Fibroblast of the conjunctiva (primary cell): ENCODE measurements at places on chromosomes 3 and 15.

GRCh38 chr3:17357035-17357710 is 385.3 kb downstream of the TBC1D5 start:
- no peak for DNase-seq

DNA sequence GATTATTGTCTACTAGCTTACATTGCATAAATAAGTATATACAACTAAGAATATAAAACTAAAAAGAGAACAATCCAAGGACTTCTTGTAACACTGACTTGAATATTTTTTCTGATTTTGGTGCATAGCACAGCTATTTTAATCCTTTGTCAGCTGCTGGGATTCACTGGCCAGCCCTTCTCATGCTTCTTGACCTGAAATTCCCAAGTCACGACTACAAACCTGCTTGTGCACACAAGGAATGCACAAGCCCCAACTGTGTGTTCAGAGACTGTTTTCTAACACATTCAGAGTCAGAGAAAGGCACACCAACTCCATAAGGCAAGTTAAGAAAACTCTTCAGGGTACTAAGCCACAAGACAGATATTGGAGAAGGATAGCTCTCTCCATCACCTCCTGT is 80.9 kb downstream of the TNIK start:
- no peak for DNase-seq

DNA sequence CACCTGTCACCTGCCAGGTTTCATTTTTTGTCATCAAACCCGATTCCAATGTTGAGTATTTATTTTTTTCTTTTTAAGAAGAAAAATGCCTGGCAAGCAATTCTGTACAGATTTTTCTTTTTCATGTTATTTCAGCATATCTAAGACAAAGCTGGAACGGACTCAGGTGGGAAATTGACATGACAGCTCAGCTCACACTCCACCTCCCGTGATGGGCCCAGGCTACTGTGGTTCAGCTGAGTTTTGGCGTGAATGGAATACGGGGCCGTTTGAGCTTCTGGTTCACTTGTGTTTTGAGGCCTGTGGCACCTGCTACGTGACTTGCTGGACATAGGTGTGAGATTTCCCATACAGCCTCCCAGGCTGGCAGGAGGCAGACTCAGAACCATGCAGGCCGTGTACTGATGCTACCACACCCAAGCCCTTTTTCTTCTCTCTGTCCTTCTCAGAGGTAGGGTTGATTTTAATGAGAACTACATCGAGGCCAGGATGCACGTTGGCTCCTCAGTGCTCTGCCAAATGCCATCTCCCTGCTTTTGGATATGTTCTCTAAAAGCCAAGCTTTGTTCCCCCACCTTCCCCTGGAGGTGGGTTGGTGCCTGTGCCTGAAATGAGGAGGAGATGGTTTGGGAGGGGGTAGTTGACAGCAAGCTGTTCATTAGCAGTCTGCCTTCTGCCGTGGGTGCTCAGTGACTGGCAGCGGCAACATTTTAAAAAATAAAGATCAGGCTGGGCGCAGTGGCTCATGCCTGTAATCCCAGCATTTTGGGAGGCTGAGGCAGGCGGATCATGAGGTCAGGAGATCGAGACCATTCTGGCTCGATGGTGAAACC is 48.7 kb downstream of the TRAK1 start:
- no peak for DNase-seq

GRCh38 chr3:36219398-36219797 is 160.9 kb upstream of the STAC start:
- DNase-seq = no peak

DNA sequence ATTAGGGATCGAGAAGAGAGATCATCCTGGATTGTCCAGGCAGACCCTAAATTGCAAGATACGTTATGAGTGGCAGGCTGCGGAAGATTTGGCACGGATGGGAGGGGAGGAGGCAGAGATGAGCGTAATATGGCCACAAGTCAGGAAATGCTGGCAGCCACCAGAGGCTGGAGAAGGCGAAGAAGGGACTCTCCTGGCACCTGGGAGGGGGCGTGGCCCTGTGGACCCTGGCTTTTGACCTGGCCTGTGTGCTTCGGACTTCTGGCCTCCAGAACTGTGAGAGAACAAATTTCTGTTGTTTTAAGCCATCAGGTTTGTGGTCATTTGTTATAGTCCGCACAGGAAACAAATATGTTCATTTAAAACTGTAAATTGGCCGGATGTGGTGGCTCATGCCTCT is 31.9 kb upstream of the IGF1R start:
- no peak for DNase-seq
